ENCODE measurements at places on chromosomes 3 and 15. TPM values are rescaled to one million over a fixed set of nuclear protein-coding genes. Genes with fewer than 3 reads are reported as not detected.

The NPAP1 gene
- not detected for total RNA-seq

The CAMK1 gene
- total RNA-seq: 98.6 TPM

The ALPK3 gene
- total RNA-seq: 2.7 TPM

The IGF2BP2 gene
- 9.0 TPM for total RNA-seq

The RAB7A gene
- 344 TPM for total RNA-seq

The GADL1 gene
- not detected for total RNA-seq

The LSAMP gene
- 1.7 TPM for total RNA-seq

The SH3GL3 gene
- not detected for total RNA-seq

The PARP15 gene
- total RNA-seq: 2.9 TPM
